ENCODE measurements at places on chromosomes 3 and 15. TPM values are rescaled to one million over a fixed set of nuclear protein-coding genes. Genes with fewer than 3 reads are reported as not detected.

Gene TM4SF1
- not detected for total RNA-seq

- no peak for DNase-seq
Measured at GRCh38 chr3:193938613-193939012, 197.3 kb upstream of the HES1 start.

DNA sequence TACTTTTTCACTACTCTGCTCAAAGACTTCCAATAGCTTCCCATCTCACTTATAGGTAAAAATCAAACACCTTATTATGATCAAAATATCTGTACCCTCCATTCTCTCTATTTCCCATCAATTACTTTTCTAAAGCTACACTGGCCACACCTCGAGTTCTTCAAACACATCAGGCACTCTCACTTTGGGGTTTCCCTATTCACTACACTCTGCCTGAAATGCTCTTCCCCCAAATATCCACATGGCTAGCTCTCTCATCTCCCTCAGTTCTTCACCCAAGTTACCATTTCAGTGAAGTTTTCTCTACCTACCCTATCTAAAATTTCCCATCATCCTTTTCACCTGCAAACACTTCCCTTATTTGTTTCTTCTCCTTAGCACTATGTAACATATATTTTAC is 14.8 kb downstream of the UBE3A start:
- DNase-seq: no peak

- DNase-seq: no peak
Measured at GRCh38 chr15:90028376-90028944, 27.3 kb downstream of the ZNF710 start.

DNA sequence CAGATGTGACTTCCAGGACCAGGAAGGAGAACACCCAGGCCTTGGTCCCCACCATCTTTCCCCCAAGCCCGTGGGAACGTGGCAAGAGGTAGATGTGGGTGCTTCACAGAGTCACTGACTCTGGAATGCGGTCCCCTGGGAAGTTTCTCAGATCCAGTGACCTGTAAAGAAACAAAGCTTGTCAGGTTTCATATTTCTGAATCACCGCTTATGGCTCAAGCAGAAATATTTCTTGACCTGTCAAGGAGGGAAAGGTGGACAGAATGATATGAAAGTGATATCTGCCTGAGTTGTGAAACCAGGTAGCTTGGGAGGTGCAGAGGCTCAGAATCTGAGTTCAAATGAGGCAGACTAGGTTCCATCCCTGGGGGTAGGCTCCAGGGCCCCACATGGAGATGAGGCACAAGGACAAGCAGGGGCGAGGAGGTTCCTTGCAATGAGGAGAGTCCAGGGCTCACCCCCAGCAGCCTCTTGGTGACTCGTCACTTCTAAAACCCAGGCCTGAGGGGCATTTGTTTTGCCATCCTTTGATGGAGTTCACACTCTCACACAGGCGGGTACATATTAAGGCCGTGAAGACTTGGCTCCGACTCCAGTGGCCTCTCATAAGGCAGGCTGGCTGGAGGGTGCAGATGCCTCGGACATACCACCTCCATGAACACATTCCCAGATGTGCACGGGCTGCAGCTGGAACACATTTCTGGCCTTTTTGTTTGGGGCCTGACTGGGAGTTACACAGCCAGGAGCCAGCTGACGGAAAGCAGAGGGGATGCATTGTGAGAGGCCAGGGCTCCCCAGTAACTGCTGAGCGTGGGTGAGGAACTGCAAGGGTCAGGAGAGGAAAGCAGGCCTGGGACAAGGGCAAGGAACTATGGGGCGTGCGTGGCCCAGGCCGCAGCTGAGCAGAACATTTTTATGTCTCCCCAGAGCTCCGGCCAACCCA is 1.3 kb downstream of the CILP start:
- no peak for DNase-seq
